ENCODE measurements at places on chromosomes 2 and 18.

- no peak for DNase-seq
These were observed 21.3 kb upstream of the LDAH start for GRCh38 chr2:20844246-20844645.

DNA sequence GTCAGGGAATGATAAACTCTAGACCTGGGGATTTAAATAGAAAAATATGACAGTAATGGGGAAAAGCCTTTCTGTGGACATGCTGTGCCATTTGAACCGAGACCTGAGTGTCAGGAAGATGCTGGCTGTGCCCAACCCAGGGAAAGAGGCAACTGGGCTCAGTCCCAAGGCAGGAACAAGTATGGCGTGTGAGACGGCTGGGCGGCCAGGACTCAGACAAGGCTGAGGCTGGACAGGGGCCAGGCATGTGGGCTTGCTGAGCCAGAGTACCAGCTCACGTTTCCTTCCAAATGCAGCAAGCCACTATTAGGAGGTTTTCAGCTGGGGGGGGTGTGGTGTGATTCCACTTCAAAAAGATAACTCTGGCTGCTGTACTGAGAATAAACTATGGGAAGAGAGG, 92.4 kb downstream of the INPP5D start:
- peak; percentile 79 for DNase-seq

- DNase-seq: no peak
These were observed 16.8 kb upstream of the PAX3 start for GRCh38 chr2:222315443-222316121.

DNA sequence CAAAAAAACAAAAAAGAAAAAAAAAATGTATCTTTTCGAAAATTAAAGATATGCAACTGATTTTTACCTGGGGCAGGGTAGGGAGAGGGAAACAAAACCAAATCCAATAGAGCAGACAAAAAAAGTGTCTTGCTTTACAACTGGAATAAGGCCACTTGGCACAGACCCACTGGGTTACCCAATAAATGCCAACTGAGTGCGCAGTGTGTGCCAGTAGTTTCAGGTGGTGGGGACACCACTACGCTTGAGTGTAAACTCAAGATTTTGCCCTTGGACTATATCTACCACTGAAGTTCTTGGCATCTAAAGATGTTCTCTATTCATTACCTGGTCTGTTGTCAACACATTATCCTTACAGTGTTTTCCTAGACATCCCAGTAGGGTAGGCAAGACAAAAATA, 16.3 kb downstream of the VPS4B start:
- no peak for DNase-seq

DNA sequence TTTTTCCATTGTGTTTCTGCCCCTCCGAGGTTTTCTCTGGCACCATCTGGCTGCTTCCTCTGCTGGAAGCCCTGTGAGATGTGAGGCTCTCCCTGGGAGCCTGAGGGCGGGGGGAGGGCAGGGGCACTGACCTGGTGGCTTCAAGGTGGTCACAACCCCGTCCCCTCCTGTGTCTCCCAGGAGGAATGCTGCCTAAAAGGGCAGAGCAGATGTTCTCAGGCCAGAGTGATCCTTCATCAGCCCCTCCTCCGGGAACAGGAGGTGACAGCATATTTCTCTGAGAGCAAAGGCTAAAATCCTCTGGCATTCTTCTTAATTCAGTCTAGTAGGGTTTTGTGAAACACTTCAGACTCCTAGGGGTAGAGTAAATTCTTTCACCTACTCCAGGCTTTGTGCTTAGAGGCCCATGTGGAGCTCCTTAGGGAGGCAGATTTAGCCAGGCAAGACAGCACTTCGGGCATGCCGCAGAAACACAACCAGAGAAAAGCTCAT, 18.3 kb upstream of the GREB1 start:
- no peak for DNase-seq

- no peak for DNase-seq
These were observed 38.0 kb downstream of the EMILIN2 start for GRCh38 chr18:2884706-2885285.

DNA sequence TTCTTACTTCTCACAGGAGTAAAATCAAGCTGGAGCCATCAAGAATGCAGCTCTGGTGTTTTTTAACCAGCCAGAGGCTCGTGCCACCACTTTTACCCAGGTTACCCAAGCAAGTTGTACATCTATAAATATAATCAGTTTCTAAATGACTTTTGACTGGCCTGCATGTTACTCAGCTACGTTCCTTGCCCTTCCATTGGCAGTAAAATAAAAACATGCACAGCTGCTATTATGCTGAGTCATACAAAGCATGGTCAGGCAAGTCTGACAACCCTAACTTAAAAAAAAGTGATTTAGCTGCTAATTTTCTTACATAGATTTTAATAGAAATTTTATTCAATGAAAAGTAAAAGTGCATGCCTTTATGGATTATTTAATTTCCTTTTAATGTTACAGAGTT, 111.7 kb upstream of the CSRNP3 start:
- DNase-seq: peak; percentile 61

- peak; percentile 29 for DNase-seq
These were observed 252.5 kb downstream of the ETAA1 start for GRCh38 chr2:67649331-67650261.

DNA sequence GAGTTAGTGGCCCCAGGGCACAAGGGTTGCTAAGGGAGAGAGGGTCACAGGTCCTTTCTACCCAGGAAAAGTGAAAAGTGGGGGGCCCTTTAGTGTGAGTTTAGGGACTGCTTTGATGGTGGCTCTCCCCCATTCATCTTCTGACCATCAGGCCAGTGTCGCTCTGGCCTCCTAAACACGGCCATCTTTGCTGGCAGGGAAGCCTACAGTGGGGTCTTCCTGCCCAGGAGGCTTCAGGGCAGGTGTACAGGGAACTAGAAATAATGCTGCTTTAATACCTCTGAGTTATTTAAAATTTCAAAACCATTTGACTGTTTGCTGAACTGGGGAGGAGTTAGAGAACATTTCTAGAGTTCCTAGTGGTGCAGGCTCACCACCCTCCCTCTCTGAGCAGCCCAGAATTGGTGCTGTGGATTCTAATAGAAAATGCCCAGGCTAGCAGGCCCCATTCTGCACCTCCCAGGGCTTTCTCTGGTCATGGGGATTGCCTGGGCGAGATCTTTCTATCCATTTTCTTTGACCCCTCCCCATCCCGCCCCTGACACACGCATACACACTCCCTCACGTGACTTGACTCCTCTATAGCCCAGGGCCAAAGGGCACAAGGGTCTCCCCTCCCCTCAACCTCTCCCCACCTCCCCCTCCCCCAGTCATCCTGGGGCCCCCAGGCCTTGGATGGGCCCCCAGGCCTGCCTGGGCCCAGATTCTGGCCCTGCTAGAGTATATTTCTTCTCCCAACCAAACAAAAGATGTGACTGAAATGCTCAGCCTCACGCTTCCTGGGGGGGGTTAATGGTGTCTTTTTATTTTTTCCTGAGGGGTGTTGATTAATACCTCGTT, 3.1 kb downstream of the PKDCC start:
- no peak for DNase-seq

DNA sequence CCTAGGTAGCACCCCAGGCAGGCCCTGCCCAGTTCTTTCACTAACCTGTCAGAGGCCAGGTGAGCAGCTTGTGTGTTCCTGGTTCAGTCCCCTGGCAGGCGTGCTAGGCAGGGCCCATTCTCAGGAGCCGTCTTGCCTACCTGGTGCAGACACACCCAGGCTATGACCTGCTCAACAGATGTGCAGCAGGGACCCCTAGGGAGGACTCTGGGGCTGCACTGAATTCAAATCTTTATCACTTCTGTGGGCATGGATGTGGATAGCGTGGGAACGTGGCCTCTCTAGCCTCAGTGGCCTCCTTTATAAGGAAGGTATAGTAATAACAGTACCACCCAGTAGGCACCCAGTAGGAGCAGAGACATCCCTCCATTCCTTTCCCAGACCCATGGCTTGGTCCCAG, 48.4 kb downstream of the PLEKHB2 start:
- DNase-seq: no peak

DNA sequence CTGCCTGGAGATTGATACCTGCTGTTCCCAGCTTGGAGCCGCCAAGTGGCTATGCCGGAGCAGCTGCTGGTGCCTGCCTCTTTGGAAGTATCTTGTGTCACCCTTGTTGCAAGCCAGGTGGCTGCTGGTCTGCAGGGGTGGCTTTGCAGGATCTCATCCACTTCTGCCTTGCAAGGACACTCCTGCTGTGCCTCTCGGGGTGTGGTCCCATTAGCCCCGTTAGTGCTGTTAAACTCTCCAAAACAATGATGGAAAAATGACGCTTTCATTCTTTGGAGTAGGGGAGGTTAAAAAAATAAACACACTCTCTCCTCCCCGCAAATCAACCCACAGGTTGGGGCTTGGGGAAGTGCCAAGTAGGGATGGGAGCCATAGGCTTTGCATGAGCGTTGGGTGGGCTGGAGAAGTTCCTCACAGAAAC, 352.8 kb downstream of the RNF144A start:
- no peak for DNase-seq

GRCh38 chr2:36762764-36763490, 66.4 kb downstream of the VIT start:
- DNase-seq: no peak

- no peak for DNase-seq
These were observed 200.7 kb downstream of the DIS3L2 start for GRCh38 chr2:232162187-232162586.

GRCh38 chr2:95323347-95324155, 26.4 kb downstream of the KCNIP3 start:
- peak; percentile 47 for DNase-seq

DNA sequence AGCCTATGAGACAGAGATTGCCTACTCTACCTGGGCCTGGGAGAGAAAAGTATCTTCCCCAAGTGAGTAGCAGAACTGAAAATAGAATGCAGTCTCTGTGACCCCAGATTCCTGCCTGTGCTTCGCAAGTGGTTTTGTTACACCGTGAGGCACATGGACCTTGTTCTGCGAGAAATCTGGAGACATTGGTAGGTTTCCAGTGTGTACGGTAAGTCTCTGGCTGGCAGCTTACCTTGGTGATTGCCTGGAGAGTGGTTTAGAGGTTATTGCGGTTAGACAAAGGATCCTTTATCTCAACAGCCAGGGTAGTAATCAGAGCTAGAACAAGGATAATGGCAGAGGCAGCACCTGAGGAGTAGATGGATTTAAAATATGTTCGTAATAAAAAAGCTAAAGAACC, 606.0 kb upstream of the GCFC2 start:
- DNase-seq: no peak

DNA sequence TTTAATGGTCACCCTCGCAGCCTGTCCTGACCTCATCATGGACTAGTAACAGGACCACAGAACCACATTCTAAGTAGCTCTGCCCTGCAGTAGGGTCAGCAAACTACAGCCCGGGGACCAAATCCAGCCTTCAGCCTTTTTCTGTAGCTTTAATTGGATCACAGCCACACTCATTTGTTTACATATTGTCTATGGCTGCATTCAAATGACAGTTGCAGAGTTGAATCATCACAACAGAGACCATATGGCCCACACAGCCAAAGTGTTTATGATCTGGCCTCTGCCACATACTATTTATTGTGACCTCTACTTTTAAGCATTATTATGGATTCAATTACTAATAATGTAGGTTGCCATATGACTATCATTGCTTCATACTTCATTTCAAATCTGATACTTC, 47.7 kb downstream of the MAP3K19 start:
- no peak for DNase-seq

DNA sequence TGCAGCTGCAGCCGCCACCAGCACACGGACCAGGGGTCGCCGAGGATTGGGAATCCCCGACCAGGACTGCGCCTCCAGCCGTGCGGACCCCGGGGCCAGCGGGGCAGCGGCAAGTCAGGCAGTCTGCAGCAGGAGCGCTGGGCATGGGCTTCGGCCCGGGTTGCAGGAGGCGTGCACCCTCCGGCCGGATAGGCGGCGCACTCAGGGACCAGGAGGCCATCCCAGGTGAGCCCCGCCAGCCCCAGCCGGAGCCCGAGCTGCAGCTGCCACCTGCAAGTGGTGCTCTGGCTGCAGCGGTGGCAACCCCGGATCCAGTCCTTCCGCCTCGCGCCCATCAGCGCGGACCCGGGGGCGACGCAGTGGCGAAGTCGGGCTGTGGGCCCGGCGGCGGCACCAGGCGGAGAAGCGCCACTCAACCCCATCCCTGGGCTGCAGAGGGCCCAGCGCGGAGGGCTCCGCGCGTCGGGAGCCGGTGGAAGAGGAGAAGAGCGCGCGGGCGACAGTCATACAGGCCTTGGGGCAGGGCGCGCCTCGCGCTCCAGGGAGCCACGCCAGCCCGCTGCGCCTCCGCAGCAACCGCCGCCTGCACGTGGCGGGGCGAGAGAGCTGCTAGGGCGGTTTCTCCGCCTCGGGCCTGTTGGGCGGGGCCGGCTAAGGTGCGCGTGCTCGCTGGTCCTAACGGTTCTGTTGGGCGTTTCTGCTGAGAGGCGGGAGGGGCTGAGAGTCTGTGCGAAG, 73.8 kb downstream of the RPIA start:
- no peak for DNase-seq

DNA sequence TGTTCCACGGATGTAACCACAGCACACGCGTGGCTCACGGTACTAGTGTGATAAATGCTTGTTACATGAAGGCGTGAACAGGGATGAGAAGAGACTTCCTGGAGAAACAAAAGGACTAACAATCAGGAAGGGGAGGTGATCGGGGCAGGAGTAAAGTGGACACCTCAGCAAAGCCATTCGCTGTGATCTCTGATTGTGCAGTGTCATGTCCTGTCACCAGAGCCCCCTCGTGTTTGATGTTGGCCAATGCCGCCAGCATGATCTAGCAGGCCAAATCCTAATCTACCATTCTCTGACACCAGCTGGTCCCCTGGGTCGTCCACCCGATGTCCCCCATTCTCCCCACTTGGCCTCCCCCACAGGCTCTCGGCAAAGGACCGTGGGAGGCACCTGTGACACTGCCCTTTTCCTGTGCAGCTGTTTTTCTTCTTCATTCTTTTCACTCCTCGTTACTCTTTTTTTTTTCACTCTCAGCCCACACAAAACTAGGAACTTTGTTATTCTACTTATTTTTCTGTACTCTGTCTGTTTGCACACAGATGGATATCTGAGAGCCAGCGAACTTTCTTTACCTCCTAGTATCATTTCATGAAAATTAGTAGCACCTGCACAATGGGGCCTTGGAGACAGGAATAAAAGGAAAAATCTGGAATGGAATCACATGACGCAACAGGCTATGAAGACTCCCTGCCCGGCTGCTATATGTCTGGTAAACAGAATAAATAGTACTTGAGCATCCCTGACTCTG, 146.8 kb downstream of the TGIF1 start:
- DNase-seq: no peak

GRCh38 chr2:195613922-195614321, 43.1 kb upstream of the SLC39A10 start:
- peak; percentile 88 for DNase-seq

- no peak for DNase-seq
These were observed 295.4 kb upstream of the SPRED2 start for GRCh38 chr2:65727816-65728215.

DNA sequence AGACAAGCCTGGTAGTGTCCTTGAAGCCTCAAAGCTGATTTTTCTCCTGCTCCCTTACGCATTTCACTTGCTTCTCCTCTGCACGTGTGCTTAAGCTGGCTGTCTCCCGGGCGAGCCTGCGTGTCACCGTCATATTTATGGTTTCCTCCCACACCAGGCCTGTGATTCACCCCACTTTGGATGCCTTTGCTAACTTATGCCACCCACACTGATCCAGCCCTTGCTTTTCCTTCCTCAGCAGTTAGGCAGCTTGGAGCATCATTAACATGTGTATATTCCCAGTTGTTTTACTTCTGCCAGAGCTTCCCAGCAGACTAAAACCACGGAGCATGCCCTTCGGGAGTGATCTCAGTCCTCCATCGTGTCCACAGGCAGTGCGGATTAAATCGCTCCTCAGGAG, 2.2 kb downstream of the ST3GAL5 start:
- peak; percentile 95 for DNase-seq

All from M059J (cell line).